ENCODE measurements at places on chromosomes 6 and 20.

- DNase-seq = no peak
Measured at GRCh38 chr20:19375801-19376200, 163.4 kb downstream of the SLC24A3 start.

- DNase-seq = no peak
Measured at GRCh38 chr6:133248241-133249001, 7.3 kb downstream of the EYA4 start.

GRCh38 chr6:137056121-137056880 is 11.5 kb upstream of the IL20RA start:
- no peak for DNase-seq

DNA sequence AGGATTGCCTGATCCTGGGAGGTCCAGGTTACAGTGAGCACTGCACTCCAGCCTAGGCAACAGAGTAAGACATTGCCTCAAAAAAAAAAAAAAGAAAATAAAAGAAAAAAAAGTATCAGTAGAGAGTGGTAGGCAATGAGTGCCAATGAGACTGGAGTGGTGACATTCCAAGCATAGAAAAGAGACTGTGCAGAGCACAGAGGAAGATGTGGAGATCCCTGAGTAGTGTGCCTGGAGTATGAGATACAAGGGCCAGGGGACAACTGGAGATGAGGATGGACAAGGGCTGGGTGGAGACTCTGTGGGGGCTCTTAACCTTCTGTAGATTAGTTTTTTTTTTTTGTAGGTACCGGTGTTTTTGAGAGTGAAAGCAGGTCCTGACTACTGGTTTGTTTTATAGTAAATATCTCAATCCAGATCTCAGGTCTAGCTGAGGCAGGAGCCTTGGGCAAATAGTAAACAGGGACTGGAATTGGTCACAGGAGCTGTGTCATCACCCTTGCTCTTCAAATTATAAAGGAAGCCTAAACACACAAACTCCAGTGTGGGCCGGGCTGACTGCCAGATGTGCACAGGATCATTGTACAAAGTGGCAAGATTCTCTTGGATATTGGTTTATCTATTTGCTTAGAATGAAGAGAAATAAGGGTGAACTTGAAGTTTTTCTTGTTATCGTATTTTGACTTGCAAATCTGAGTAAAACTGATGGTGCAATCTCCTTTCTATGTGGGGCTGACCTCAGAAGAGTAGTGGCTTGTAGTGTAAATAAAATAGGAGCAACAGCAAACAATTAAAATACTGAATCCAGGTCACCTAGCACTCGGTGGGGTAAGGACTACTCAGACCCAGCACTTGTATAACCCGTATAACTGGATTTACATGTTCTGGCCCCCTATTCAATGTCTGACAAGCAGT is 144.9 kb downstream of the SOX4 start:
- no peak for DNase-seq

DNA sequence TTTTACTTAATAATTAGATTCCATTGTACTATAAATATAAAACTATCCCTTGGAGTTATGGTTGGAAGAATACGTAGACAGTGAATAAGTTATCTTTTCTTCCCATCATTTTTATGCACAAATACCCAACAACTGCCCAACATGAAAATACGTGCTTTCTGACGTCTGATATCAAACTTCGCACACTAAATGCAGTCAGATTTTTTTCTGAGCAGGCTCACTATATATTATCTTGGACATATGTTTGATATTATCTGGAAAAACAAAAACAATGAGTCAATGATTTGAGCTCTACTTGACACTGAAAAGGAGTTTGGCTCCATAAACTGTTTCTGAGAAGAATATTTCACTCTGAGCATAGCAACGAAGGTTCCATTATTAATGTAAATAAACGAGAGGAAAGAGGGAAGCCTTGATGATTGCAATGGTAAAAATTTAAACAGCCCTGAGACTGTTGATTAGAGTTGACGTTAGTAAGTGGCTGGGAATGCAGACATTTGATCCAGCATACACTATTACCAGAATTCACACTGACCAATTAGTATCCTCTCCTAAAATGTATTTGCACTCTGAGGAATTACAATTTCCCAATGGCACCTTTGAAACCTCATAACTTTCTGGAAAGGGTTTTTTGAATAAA is 1090.0 kb downstream of the EPHA7 start:
- no peak for DNase-seq

GRCh38 chr6:36973647-36974046 is 12.3 kb downstream of the MTCH1 start:
- no peak for DNase-seq

- DNase-seq = no peak
Measured at GRCh38 chr6:21707524-21708319, 114.2 kb downstream of the SOX4 start.

DNA sequence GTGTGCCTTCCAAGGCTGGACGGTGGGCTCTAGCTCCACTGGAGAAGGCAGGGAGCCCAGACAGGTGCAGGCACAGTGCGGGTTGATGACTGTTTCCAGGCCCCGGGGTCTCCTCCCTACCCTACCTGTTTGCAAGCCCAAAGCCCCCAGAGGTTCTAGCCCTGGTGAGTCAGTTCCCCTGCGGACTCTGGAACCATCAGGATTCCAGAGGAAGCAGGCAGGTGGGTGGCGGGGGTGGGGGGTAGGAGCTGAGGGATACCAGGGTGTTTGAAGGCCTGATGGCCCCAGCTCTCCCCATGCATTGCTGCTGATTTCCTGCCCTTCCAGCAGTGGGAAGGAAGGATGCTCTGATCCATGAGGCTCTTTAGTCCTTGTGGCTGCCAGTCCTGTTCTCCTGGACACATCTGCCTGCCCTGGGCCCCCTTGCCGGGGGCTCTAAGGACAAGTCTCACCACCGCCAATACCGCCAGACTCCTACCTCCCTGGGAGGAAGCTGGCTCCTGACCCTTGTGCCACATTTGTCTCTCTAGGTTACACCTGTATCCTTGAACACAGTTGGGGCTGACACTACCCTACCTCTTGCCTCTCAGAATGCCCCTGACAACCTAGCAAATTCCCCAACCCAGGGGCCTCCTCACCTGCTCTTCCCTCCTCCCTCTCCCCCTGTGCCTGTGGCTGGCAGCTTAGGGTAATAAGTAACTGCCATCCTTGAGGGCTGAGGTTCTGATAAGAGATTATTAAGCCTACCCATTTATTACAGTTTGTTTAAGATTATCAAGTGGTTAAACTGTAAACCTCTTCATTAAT is 21.7 kb downstream of the KCNK5 start:
- no peak for DNase-seq

- peak; percentile 33 for DNase-seq
Measured at GRCh38 chr6:157056275-157056674, 267.0 kb downstream of the TMEM242 start.

- no peak for DNase-seq
Measured at GRCh38 chr20:13271977-13272975, 51.2 kb downstream of the ISM1 start.

DNA sequence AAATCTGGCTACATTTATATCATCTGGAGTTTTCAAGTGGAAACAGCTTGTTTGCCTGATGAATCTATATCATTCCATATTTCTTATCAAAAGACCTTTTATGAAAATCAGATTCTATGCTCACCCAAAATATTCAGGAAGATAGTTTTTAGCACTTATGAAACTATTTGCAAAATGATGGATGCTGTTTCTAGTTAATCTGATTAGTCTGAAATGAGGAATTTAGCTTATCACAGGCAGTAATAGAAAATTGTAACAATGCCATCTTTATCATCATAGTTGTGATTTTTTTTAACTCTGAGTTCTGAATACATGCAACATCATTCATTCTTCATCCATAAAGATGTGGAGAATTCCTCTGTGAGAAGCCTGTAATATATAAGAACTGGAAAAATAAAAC is 229.7 kb downstream of the PLCB1 start:
- no peak for DNase-seq

DNA sequence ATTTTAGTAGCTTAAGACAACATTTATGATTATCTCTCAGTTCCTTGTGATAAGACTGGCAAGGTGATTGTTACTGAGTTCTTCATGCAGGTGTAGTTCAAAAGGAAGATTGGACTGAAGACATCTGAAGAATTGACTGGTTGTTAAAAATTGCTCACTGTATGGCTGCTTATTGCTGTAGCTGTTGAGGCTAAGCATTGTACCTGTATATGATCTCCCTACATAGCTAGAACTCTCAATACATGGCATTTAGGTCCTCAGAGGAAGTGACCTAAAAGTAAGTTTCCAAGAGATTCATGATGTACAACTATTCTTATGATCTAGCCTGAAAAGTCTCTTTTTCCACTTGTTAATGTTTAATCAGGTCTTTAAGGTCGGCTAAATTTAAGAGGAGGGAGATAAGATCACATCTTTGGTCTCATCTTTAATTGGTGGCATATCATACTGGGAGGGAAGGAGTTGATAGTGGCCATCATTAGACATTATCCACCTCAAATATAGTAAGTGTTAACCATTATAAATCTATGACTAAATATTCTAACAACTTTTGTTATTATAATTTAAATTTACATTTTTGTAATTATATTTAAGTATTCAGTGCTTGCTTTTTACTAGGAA is 401.2 kb upstream of the EPHA7 start:
- DNase-seq = no peak

DNA sequence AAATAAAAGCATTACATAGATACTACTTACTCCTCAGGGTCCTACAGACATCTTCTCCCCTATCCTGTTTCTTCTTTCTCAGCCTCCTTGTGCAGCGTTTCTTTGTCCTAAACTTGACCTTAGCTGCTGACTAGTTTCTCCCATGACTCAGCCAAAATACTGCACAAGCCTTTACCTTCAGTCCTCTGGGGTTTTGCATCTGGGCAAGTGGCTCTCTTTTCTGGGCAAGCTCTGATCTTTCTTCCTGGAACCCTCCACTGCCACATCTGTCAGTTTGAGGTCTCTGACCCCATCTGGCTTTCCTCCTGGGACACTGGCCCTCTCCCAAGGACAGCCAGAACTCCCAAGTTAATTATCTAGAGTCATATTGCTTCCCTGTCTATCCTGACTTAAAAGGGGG is 838.4 kb downstream of the DHX35 start:
- DNase-seq = peak; percentile 22

DNA sequence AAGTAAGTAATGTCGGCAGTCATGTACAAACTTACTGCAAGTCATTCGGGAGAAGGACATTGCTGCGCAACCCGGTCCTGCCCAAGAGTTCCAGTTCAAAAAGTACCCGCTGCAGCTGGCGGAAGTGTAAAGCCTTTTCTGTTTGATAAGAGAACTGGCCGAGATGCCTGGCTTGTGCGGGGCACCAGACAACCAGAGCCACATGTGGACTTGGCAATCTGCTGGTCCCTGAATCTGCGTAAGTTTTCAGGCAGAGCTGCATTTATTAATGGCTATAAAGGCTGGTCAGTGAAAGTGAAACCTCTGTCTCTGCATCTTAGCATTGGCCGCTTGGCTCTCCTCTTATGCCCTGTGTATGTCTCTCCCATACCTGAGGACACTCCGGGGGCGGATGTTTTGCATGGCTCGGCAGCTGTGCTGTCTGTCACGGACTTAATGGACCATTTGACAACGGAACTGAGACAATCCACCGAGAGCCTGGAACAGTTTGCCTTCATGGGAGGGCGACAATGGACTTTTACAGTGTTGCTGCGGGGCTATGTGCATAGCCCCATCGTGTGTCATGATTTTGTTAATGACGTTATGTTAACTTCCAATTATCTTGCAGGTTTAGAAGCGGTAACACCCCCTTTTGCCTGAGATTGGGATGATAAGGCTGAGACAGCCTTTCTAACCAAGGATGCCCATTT is 19.8 kb upstream of the RGS17 start:
- DNase-seq = no peak

- peak; percentile 99 for DNase-seq
Measured at GRCh38 chr6:33410050-33410710, 634 bp upstream of the PHF1 start.

DNA sequence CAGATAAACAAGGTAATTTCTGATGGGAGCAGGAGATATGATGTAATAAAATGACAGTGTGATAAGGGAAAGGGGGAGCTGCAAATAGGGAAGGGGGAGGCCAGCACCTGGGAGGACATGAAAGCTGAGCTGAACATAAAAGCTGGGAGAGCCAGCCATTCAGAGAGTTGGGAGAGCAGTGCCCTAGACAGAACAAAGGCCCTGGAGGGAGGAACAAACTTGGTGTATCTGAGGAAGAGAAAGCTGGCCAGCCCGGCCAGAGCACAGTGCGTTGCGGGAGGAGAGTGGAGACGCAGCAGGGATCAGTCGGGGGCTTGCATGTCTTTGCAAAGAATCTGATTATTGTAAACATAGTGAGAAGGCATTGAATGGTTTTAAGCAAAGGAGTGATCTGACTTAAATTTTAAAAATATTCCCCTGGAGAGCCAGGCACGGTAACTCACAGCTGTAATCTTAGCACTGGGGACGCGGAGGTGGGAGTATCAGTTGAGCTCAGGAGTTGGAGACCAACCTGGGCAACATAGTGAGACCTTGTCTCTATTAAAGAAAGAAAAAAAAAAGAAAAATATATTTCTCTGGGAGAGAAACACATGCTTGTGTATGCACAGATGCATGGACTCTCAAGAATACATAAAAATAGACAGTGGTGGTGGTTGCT is 318.2 kb downstream of the ZFAND3 start:
- no peak for DNase-seq

GRCh38 chr6:168905451-168906090 is 348.1 kb downstream of the THBS2 start:
- no peak for DNase-seq

GRCh38 chr6:131918650-131919355 is 32.4 kb downstream of the CCN2 start:
- no peak for DNase-seq

DNA sequence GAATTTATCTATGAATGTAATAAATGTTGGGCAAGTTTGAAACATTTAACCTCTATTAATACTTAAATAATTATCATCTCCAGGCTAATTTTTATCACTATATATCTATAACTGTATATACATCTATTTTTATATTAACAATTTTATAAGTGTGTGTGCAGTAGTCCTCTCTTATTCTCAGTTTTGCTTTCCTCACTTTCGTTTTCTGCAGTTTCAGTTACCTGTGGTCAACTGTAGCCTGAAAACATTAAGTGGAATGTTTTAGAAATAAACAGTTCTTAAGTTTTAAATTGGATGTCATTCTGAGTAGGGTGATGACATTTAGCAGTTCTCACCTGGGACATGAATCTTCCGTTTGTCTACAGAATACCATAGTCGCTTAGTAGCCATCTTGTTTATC is 379.4 kb upstream of the MAN1A1 start:
- DNase-seq = no peak

GRCh38 chr6:27375613-27376079 is 12.9 kb upstream of the ZNF391 start:
- no peak for DNase-seq

DNA sequence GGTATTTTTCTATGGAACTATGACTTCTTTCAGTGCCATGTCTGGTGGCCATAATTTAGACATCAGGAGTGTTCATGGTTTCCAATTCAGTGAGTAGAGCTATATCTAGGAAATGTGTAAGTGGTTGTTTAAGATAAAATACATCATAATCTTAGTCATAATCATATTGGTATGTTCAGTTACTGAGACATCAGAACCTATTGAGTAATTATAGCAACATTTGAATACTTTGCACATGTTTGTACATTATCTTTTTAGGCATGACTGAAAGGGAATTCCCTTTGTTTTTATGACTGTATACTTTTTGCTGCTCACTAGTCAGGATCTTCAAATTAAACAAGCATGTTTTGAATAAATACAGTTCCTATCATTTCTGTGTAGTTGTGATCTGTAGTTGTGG is 64.0 kb downstream of the STXBP5 start:
- DNase-seq = no peak

- DNase-seq = no peak
Measured at GRCh38 chr20:63456429-63457284, 15.8 kb downstream of the KCNQ2 start.

- DNase-seq = no peak
Measured at GRCh38 chr6:37486121-37486839, 13.4 kb downstream of the CCDC167 start.

GRCh38 chr6:123640567-123641187 is 3.9 kb upstream of the TRDN start:
- DNase-seq = no peak
